ENCODE measurements at places on chromosomes 12 and 14.

- DNase-seq, result no peak
Observed at GRCh38 chr14:50829489-50830043, 1.4 kb downstream of the NIN start.

GRCh38 chr14:89280600-89280999 is 136.4 kb downstream of the FOXN3 start:
- DNase-seq, result no peak

- DNase-seq, result no peak
Observed at GRCh38 chr12:114416028-114416427, 10.1 kb upstream of the TBX5 start.

GRCh38 chr14:58662759-58663158 is 25.0 kb downstream of the DACT1 start:
- no peak for DNase-seq

Data from activated naive CD4-positive, alpha-beta T cell treated with anti-CD3 and anti-CD28 coated beads, Interleukin-2, amount 10 ng/mL, durations not matched to agents 7 days and 5 days (primary cell).